ENCODE measurements at places on chromosomes 2 and 18.

GRCh38 chr2:38825956-38826355 lies 47.9 kb downstream of the GEMIN6 start:
- no peak for DNase-seq

- DNase-seq = no peak
These were observed 41.3 kb upstream of the SLC1A4 start for GRCh38 chr2:64947885-64948284.

DNA sequence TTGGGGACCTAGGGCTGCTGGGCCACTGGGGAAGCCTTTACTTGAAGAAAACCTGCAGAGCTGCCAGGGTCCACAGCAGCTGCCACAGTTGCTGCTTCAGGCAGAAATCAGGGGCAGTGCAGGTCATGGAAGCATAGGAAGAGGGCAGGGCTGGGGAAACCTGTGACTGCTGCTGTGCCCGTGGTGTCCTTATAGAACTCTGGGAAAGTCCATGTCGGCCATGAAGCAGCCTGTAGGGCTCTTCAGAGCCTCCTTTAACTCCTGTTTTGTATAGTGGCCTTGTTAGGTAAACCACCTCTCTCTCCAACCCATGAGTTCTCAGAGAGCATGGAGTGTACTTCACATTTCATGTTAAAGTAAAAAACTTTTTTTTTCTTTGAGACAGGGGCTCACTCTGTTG lies 62.1 kb downstream of the SMAD4 start:
- no peak for DNase-seq

DNA sequence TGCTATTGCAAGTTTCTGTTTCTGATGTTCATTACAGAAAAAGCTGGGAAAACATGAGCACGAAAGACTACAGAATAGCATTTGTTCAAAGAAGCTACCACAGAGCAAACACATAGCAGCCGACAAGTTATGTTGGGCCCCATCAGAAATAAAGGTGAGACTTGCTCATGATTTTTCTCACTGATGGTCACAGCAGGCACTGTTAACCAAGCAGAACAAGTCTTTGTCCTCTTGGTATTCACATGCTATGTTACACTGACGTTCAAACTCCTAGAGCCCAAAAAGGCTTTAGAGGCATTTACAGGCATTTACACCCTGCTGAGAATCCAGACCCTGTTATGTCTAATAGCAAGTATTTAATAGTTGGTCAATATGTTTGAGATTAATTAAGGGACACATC lies 235.0 kb upstream of the HNMT start:
- no peak for DNase-seq

DNA sequence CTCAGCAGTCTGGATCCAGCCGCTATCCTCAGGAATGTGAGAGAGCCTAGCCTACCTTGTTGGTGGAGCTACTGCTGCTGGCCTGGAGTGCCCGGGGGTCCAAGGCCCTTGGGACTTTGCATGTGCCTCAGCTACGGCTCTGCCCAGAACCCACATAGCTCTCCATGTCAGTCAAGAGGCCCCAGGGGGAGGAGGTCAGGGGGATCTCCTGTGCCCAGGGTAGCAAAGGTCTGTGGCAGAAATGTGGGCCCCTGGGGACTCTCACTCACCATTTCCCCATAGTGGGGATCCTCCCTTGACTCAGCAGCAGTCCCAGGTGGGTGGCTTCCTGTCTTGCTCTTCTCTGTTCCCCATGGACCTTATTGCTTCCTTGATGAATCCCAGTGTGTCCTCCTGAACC lies 342.7 kb upstream of the CHAC2 start:
- no peak for DNase-seq

DNA sequence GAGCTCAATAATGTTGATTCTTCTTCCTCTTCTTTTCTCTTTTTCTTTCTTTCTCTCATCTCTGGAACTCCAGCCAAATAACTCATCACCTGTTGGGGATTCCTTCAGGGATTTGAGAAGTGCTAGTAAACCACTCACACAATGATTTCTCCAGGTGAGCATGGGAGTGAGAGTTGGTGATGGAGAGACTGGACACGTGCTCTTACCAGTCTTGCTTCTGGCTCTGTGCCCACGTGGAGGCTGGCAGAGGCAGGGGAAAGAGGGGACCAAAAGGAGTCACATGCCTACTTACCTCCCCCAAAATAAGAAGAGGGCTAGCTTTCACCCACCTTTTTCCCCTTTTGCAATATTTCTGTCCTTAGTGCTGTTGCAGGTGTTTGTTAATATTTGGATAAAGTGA lies 28.6 kb upstream of the CCDC85A start:
- DNase-seq = no peak

DNA sequence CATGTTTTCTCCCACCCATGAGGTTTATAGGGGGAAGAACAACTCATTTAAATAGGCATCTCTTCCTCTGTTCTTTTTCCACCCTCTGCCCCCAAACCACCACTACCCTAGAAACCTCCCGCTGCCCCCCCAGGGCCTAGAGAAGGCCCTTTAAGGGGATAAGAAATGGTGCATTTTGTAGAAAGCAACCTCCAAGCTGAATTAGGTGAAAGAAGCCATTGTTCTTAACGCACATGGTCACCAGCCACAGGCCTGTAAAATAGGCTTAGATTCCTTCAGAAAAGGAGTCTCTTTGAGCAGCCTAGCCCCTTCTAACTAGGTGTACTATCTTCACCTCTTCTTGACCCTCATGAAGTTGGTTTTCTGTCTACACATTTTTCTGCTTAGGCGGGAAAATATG lies 118.6 kb upstream of the SP5 start:
- DNase-seq = no peak

- no peak for DNase-seq
These were observed 110.0 kb downstream of the NCKAP5 start for GRCh38 chr2:133458280-133458679.

DNA sequence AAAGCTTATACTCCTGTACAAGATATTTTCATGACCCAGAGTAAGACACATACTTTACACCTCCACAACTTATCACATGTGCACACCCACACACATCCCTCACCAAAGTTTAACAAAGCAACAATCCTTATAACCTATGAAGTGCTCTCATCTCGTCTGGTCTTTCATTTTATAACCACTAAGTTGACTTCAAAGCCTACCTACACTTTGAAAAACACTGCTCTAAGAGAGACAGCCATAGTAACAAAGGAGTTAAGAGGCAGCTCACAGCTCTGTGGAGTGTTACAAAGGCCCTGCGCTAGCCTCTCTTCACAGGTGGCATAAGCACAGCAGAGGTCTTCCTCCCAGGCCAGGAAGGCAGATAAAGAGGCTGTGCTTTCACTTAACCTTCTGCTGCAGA lies 69.7 kb upstream of the TMEM200C start:
- no peak for DNase-seq

DNA sequence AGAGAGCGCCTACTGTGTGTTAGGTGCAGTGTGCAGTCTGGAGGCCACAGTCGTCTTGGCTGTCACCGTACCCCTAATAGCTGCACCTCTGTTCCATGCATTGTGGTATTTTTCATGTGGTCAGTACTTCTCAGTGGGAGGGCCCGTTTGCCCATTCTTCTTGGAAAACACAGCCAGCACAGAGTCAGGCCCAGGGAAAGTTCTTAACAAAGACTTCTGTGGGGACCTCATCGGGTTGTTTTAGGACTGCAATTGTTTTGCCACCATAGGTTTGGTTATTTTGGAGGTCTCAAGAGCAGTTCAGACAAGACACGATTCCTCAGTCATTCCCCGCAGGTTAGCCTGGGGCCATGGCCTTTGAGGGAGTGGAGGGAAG lies 62.3 kb downstream of the SMIM21 start:
- no peak for DNase-seq

- DNase-seq = no peak
These were observed 193.5 kb downstream of the MCFD2 start for GRCh38 chr2:46722142-46722541.

DNA sequence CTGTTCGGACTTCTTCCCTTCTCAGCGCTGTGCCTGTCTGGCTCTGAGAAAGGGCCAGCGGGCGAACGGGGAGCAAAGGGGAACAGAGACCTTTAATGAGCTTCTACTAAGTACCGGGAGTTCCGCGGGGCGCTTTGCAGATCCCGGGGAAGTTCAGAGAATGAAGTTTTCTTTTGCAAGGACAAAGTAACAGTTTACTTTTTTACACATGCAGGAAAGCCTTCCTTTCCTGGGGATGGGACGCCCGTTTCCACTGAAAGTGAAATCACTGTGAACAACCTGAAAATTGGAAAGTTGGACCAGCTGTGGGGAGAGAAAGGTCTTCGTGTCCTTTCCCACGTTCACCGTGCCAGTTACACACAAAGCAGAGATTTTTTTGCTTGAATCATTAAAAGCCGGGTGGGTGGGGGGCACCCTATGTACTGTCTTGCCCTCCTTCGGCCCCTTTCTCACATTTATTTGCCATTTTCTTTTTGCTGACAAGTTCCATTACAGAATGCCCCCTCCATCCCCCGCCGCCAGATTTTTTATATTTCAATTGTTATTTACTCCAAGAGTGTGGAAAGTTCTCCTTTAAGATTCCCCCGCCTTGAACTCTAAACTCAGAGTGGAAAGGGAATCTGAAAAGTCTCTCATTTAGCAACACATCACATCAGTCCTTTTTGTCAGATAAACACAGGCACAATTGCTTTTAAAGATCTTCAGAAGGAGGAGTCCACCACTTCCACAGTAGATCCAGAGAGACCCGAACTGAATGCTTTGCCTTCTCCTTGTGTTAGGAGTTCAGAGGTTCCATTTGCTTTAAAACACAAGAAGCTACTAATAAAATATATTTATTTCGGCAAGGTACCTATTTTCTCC lies 1.1 kb upstream of the FN1 start:
- no peak for DNase-seq
